H1 (cell line): ENCODE measurements at places on chromosomes 7 and 10. TPM values are rescaled to one million over a fixed set of nuclear protein-coding genes. Genes with fewer than 3 reads are reported as not detected.

- no peak for DNase-seq
- no peak overlapping the region for H3K27ac ChIP-seq
- H3K4me1 ChIP-seq = peaks cover 5% of the 10 kb centered on the region
- H3K27me3 ChIP-seq = no peaks in the 10 kb centered on the region
- H3K4me3 ChIP-seq = no peak overlapping the region
Measured at GRCh38 chr7:144670218-144670617, 165.6 kb downstream of the TPK1 start.

- DNase-seq = no peak
- no peaks in the 10 kb centered on the region for H3K27me3 ChIP-seq
- H3K36me3 ChIP-seq = peaks cover 36% of the 10 kb centered on the region
Measured at GRCh38 chr7:44827567-44827966, 20.3 kb downstream of the H2AZ2 start.

DNA sequence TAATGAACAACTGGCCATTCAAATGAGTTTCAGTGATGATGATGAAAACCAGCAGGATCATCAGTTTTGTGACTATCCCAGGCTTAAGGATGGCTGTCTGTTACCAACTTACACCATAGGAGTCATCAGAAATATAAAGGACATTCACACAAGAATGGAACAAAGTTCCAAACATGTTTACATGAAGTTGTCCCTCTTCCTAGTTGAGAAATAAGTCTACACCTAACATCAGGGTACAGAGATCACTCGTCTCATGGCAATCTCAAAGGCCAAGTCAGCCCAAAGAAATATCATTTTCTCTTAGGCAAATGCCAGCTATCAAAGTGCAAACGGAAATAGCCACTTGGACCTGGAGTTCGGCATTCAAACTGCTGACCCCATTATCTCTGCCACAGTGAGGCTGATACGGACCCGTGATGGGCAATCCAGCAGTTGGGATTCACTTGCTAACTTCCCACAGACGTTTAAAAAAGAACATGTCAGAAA, 53.0 kb downstream of the CREB3L2 start:
- H3K36me3 ChIP-seq = no peaks in the 10 kb centered on the region
- H3K27ac ChIP-seq = no peak overlapping the region; the same call in 1 of the 2 replicates
- no peaks in the 10 kb centered on the region for H3K27me3 ChIP-seq
- H3K4me1 ChIP-seq = peaks cover 16% of the 10 kb centered on the region

ADRA2A gene
- 5.9 and 7.3 TPM in 2 replicates for total RNA-seq

GRCh38 chr10:70683601-70683934, 11.3 kb downstream of the ADAMTS14 start:
- no peaks in the 10 kb centered on the region for H3K36me3 ChIP-seq
- H3K27ac ChIP-seq = no peak overlapping the region
- no peaks in the 10 kb centered on the region; the same call in 1 of the 2 replicates for H3K4me1 ChIP-seq
- DNase-seq = no peak

GRCh38 chr7:143499743-143500348, 22.2 kb downstream of the TAS2R41 start:
- DNase-seq = no peak
- no peak overlapping the region for H3K4me3 ChIP-seq
- no peaks in the 10 kb centered on the region for H3K27me3 ChIP-seq
- no peaks in the 10 kb centered on the region for H3K36me3 ChIP-seq
- H3K4me1 ChIP-seq = no peaks in the 10 kb centered on the region
